Esophagus squamous epithelium (tissue), 5 donors: ENCODE measurements at places on chromosomes 2 and 18.

DNA sequence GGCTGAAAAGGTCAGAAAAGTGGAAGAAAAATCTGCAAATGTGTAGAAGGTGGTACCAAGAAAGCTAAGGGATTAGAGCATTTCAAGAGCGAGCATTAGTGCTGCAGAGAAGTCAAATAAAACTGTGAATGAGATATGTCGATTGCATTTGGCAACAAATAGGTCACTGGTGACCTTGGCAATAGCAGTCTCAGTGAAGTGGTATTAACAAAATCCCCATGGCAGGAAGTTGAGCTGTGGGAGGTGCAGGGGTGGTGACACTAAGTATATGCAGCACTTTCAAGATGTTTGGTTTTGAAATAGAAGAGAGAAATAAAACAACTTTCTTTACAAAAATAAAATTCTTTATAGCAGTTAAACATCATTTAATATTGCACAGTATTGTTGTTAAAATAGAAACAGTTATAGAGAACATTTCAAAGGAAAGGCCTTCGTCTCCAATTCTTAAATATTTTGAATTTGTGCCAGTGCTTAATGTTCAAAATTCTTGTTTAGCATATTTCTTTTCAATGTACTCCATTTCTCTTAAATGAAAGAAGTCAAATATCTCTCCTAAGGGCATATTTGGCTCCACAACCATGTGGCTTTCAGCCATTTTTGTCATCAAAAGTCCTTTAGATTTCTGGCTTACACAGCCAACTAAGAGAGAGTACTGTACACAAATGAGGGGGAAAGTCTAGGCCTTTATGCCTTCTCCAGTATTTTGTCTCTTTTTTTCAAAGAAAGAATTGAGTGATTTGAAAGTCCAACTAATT, 443.0 kb upstream of the MMADHC start:
- DNase-seq, result no peak

DNA sequence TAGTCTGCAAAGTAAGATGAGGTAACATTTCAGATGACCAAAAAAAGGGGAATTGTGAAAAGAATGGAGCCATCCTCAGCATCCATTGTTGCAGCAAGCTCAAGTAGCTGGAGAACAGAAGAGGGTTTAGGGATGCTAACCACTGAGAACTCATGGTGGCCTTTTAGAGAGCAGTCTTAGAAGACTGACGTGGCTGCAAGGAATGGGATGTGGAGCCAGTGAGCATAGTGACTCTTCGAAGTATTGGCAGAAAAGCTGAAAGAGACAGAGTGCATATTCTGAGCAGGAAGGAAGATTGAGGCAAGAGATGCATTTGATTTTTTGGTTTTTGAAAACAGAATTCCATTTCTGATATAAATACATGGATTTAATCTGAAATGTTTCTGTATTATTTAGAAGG, 151.2 kb downstream of the UBE2E3 start:
- DNase-seq, result no peak

DNA sequence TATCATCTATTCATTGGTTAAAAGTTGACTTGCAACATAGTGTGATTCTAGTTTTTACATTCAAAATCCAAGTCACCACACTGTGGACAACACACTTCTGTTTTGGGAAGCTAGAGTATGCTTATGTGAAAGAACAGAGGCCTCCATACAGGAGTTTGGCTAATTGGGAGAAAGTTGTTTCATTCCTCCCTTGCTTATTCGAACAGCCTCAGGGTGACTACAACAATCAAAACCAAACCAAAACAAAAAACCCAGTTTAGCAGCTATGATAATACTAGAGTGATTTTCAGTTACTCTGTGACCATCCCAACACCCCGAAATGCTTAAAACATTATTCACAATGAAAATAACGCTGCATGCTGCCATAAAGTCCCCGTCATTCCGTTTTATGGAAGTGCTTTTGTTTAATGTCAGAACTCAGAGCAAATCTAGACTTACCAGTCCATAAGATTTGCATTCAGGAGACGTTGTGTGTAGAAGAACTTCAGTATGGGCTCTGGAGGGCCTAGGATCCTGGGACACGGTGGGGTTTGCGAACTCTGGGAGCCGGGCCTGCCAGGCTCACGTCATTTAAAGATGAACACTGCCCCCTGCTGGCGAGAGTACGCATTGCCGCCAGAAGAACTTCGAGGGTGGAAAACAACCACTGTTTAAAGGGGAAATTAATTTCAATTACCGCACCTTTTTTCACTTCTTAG, 111.4 kb downstream of the FTCDNL1 start:
- DNase-seq, result no peak

- DNase-seq, result no peak
Observed at GRCh38 chr2:212264187-212264586, 274.4 kb downstream of the ERBB4 start.

DNA sequence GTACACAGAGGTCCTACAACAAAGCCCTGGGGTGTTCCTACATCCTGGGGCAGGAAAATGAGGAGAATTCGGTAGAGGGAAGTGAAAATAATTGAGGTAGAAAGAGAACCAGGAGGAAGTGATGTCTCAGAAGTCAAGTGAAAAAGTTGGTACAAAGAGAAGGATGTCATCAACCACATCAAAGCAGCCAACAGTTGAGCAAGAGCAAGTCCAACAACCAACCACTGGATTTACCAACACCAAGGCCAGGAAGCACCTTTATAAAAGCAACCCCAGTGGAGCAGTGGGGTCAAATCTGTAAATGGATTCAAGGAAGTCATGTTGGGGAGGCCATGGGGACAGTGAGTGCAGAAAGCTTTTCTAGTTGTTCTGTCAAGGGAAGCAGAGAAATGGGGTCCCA, 360.4 kb downstream of the ZNF516 start:
- no peak for DNase-seq

- DNase-seq, result no peak
Observed at GRCh38 chr2:178109813-178110212, 2.4 kb upstream of the RBM45 start.
